ENCODE measurements at places on chromosomes 6 and 20.

- DNase-seq = peak; percentile 100
Measured at GRCh38 chr20:50186151-50186885, 4.3 kb upstream of the CEBPB start.

GRCh38 chr6:38584731-38585130 lies 55.0 kb downstream of the BTBD9 start:
- DNase-seq = no peak

GRCh38 chr20:34529742-34530141 lies 13.5 kb downstream of the DYNLRB1 start:
- no peak for DNase-seq

GRCh38 chr20:47417245-47418068 lies 61.0 kb upstream of the ZMYND8 start:
- no peak for DNase-seq

DNA sequence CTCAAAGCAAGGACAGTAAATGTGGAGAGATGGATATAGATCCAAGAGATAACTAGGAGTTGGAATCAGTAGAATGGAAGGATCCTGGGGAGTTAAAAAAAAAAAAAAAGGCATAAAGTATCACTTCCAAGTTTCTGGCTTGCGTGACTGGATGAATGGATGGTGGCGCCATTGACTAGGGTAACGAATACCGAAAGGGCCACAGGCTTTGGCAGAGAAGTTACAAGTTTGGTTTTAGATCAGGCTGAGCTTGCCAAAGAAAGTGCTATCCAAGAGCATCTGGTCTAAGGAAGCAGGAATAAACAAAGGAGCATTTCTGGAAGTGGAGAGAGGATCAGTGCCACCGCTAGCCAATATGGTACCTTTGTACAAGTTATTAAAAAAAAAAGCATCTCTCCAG lies 17.5 kb downstream of the L3MBTL1 start:
- no peak for DNase-seq

- DNase-seq = no peak
Measured at GRCh38 chr20:6466075-6466810, 301.2 kb upstream of the BMP2 start.

DNA sequence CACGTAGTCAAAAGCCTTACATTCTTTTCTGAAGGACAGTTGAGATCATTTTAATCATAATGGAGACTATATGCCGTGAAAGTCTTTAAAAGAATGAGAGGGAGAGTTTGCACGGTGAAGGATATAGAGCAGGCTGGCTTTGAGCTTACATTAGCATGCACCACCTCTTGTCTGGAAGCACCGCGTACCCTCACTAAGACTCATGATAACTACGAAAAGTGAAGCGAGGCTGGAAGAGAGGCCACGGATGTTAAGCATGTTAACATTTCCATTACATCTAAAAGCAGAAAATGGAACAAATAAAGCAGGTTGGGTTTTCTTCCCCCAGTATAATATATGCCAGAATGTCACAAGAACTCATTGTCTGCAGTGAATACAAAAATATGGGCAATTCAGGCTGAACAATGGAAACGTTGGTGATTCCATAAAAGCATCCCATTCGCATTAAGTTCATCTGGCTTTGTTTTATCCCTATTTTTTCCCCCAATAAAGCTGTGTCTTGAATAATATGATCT lies 40.6 kb upstream of the NKX2-2 start:
- DNase-seq = peak; percentile 10

- DNase-seq = no peak
Measured at GRCh38 chr20:9129756-9130155, 60.9 kb downstream of the PLCB4 start.

DNA sequence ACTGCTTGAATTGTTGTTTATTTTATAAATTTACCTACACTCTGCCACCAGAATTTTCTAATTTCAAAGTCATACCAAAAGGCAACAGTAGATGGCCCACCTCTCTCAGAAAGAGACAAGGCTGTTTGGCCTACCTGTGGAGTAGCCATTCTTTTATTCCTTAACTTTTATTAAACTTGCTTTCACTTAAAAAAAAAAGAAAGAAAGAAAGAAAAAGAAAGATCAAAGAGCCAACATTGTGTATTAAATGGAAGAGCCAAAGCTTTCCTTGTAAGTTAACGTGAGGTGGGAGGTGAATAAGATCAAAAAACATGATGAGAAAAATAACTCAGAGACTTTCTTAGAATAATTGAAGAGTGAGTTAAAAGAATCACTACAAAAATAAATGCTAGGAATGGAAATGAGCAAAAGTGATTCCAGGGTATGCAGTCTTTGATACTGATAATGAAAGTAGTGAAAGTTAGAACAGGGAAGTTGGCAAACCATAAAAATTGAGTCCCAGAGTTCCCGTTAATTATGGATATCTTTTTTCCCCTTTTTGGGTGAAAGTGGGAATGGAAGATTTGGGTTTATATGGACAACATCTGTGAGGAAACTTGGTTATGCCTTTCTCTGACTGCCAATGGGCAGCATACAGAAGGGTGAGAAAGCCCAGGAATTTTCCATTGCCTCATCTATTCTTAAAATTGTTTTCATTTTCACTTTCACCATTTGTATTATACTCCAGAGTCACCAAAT lies 35.9 kb upstream of the MYB start:
- no peak for DNase-seq

GRCh38 chr6:111673937-111674336 lies 68.3 kb upstream of the TRAF3IP2 start:
- no peak for DNase-seq

GRCh38 chr6:114592506-114592905 lies 249.7 kb upstream of the HS3ST5 start:
- DNase-seq = no peak

DNA sequence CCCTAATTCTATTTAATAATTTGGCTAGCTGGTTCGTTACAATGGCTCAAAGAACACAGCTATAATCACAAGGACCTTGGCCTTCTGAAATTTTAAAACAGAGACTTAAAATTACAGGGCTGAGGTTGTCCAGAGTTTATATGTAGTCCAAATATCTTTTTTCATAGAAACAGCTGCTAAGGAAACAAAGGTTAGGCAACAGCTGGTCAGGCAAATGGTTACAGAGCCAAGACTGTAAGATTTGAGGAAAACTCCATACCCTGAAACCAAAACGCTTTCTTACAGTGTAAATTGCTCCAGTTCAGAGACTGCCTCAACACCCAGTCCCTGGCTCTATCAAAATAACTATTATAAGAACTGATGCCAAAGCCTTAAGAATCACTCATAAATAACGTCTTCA lies 9.7 kb upstream of the ARHGAP18 start:
- no peak for DNase-seq

DNA sequence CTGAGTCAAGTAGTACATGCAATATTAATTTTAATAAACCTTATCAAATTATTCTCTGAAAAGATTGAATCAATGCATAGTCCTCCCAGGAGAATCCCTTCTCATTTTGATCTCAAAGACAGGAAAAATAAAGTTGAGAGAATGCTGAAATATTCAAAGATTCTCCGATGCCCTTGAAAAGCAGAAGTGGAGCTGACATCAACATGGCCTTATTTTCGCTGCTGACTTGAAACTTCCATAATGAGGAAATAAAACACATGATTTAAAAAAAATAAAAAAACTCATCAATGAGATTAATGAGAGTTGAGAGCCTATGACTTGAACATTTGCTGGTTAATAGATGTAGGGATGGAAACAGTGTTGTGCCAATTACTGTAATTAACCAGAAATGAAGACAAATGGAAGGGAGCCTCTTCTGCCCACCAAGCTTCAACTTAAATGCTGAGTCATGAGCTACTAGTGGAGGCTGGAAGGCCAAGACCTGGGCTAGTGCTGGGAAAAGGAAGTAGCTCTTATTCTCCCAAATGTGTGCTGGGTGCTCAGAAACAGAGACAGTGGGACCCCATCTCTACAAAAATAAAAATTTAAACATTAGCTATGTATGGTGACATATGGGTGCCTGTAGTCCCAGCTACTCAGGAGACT lies 139.9 kb downstream of the BFSP1 start:
- DNase-seq = no peak

DNA sequence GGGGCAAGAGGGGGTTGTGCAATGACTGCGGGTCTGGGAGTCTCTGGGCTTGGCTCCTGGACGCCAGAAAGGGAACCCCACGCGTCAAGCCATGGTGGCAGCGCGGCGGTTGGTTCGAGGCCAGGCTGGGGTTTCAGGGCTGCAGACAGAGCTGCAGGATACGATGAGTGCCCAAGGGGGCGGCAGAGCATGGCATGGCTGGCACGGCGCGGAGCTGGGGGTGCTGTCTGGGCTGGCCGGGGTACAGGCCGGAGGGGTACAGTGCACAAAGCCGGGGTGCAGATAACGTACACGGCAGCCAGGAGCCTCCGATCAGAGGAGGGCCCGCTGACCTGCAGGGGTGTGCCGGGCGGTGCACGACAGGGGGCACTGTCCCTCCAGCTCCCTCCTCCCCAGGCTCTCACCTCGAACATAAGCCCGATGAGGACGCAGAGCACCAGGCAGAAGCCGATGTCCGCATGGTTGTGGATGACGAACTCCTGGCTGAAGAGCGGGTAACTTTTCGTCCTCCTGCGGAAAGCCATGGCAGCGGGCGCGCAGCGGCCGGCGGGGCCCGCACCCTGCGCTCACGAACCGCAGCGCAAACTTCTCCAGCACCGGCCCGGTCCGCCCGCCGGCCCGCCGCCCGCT lies 353 bp downstream of the TRAM2 start:
- DNase-seq = peak; percentile 49

DNA sequence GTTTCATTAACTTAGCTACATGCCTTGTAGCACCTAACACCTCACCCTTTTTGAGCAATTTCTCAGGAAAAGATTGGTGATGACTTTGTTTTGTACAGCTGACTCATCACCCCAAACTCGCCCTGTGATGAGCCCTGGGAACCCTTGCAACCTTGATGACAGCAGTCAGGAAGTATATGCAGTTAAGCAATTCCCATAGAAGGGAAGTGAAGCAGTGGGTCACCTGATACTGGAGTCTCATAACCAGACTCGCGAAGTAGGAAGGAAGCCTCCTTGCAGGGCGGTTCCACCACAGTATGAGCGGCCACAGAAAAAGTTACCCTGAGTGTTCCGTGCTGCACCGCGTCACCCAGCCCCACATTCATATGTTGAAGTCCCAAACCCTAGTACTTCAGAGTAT lies 82.0 kb upstream of the EDN1 start:
- no peak for DNase-seq

DNA sequence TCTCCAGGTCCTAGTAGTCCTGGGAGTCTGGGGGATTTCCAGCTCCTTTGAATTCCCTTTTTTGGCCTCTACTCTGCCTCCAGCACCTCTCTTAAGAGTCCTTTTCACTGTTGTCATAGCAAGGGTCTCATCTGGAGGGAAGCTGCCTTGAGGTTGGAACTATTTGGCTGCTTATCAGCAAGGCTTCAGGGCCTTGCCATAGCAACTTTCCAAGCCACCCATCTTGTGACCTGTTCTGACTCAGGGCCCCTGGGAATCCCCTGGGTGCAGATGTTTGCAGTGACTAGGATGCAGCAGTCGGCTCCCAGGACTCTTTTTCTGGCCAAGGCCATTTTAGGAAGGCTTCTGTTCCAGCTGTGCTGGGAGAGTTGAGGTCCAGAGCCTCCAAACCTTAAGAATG lies 12.4 kb downstream of the PKIG start:
- no peak for DNase-seq

DNA sequence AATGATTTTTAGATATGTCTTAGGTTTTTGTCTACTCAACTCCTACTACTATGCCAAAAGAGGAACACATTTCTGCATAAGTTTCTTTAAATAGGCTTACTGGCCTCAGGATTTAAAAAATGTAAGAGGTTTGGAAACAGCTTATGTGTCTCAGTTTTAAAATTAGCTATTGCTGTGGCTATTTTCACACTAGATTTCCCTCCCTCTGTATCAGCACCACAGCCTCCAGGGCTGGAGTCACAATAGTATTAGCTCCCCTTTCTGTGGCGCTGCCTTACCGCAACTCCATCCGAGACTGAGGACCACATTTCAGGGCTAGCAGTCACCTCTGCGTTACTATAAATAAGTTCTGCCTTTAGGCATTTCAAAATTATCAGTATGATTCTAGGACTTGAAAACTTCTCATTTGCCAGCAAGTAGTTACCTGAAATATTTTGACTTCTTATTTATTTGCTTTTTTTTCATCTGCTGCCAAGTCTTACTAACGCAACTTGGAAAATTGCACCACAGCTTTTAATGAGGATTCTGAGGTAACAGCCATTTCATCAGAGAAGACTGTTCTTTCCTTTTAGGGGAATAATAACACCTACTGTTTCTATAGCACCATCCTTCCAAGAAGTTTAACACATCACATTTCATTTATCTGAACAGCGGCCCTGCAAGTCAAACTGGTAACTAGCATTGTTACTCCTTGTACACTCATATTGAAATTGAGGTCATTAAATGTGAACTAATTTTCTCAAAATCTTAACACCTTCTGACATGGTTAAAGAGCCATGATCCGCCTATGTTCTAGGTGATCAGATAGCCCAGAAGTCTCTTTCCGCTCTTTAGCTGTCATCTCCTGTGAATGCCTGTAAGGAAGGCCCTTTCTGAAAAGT lies 105.9 kb downstream of the GJA10 start:
- DNase-seq = no peak

- DNase-seq = no peak
Measured at GRCh38 chr6:138567052-138567451, 67.8 kb upstream of the NHSL1 start.

DNA sequence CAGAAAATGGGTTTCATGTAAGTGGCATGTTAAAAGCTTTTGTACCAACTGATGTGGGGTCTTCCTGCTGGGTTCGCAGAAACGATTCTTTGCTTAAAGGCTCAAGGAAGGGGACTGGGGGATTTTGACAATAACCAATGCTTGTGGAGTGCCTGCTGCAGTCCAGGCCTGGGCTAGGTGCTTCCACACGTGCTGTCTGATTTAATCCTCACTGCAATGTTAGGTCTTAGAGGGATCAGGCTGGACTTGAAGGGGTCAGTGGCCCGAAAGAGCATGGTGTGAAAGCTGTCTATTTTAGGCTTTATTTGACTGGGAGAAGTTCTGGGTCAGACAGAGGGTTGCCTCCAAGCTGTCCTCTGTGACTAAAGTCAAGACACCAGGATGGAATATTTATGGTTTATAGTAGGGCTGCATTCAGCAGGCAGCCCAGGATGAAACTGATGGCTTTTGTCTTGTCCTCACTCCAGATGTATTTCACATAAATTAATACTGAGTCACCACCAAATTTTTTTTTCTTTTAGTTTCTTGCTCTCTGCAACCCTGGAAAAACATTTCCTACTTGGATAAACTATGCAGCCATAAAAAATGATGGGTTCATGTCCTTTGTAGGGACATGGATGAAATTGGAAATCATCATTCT lies 219.1 kb downstream of the ZMYND8 start:
- no peak for DNase-seq

GRCh38 chr6:104705095-104705707 lies 154.5 kb downstream of the HACE1 start:
- no peak for DNase-seq

DNA sequence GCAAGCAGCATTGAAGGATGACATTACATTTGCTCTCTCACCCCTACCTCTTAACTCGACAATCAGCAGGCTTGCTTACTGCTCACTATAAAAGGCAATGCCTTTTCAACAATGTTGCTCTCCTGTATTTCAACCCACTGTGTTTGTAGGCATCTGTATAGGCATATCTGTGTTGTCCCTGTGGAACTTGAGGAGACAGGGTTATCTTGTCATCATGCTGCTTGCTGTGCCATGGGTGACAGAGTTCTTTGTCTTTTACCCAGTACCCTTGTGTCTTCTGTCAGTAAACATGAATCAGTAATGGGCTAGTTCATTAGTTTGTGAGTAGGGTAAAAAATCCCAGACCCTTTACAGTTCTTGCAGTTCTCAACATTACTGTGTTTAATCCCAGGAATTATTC lies 25.2 kb downstream of the PHF3 start:
- DNase-seq = no peak
